ENCODE measurements at places on chromosomes 3 and 15.

DNA sequence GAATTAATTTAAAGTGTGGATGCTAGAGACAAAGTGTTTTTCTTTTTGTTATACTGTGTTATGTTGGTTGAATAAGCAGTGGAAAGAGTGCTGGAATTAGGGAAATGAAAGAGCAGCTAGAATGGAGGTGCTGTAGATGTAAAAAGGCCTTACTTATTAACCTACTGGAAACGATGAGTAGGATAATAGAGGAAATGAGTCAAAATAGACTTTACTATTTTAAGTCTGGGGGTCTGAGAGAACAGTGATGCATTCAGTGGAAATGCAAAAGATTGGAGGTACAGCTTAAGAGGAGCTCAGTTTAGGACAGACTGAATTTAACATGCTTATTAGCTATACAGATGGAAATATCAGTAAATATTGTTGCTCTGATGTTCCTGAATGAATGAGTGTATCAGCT is 674.0 kb downstream of the OTOL1 start:
- DNase-seq = no peak

DNA sequence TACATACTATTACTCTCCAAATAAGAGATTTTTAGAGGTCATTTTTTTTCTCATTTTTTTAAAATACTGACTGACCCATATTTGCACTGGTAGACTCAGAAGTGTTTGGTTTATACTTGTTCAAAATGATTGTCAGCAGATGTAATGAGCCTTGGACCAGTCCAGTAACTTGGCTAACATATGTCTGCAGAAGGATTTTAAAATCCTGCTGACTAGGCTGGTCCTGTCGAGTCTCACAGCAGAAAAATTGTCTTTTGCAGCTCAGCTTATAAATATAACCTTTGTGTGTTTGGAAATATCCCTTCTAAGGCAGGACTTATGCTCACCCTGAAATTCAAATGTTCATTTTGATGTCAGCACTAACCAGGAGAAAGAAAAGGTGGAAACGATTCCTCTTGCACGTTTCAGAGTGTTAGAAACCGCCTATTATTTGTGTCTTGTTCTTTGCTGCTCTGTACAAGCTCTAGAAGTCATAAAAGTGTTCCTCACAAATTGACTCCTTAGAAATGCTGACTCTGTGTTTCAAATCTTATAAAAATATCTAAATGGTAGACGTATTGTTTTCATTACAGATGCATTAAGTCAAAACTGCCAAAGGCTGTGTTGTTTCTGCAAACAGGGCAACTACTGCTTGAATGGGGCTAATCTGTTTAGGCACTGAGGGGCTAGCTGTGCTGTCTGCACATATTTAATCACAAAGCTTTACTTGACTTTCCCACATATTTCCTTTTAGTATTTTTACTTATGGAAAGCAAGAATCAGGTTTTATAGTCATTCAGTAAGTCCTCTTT is 95.3 kb downstream of the CHL1 start:
- no peak for DNase-seq

DNA sequence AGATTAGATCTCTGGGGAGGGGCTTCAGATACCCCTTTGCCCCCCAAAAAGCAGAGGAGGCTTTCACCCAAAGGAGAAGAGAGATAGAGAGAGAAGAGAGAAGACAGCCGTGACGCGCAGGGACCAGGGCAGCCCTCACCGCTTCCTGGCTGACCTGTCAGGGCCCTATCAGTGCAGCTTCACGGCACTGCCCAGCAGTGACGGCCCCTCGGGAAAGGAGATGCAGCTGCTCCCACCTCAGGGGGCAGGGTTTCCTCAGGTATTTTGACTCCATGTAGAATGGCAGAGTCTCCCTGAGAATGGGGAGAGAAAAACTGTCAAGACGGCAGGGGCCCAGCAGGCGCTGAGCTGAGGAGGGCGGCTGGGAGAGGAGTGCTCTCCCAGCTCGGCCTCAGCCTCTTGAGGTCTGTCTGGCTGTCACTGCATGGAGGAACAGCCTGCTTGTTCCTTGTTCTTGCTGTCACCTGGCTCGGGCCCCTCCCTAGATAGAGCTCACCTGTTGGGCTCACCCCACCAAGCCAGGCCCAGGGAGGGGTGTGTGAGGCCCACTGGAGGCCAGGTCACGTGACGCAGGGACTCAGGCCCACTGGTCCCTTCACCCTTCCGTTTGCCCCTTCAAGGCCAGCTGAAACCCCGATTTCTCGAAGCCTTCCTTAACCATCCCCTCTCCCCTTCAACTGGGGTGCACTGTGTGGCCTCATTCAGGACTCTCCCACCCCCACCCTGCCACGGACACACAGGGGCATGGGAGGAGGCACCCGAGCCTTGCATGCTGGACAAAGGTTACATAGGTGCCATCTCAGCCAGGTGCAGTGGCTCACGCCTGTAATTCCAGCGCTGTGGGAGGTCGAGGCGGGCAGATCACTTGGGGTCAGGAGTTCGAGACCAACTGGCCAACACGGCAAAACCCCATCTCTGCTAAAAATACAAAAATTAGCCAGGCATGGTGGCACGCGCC is 28.2 kb downstream of the LOXL1 start:
- DNase-seq = no peak

DNA sequence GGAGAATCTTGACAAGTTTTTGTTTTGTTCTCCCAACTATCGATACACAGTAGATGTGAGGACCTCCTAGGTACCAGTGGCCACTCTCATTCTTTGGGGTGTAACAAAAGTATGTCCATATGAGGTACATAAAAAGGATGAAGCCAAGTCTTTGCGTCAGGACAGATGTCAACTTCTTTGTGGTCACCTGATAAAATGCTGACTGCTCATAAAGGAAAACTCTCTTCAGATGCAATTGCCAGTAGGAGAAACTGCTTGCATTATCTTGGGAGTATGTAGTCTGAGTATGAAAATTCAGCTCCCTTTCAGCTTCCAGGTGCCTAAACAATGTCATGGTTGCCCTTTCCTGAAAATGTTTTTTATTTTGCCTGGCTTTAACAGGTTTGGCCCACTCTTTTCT is 123.8 kb upstream of the GOLIM4 start:
- no peak for DNase-seq

GRCh38 chr15:51649659-51650521 is 27.3 kb upstream of the DMXL2 start:
- peak; percentile 71 for DNase-seq

DNA sequence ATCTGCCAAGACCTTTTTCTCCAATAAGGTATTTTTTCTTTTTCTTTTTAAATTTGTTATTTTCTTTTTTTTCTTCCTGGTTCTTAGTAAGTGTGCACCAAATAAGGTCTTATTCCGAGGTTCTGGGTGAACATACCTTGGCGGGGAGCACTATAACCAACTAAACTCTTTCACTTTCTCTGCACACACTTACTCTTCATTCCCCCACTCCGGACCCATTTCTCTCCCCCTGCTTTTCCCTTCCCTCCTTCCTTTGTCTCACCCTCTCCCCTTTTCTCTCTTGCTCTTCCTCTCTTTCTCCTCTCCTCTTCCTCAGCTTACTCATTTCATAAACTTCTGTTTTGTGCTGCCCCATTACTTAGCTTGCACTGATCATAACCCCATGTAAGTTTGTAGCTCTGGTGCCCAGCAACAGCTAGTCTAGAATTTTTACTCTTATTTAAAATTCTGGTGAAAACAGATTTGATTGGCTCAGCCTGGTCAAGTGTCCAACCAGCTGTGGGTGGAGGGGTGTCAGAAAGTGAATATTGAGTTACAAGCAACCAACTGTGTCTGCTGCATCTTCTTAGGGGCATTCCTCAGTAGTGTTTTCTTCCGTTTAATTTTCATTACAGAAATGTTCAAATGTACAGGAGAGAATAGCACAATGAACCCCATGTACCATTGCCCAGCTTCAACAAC is 297.5 kb downstream of the SHQ1 start:
- no peak for DNase-seq

DNA sequence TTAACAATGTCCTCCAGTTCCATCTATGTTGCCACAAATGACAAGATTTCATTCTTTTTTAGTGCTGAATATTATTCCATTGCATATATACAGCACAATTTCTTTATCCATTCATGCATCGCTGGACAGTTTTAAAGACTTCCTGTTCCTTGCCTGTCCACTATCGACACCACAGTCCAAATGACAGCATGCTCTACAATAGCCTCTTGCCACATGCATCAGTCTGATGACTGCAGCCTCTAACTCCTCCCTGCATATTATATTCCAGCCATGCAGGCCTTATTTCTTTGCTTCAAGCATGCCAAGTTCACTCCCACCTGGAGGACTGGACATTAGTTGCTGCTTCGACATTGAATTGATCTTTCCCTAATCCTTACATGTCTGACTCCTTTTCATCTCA is 306.2 kb downstream of the FOXP1 start:
- no peak for DNase-seq

- no peak for DNase-seq
These were observed 43.1 kb downstream of the STARD5 start for GRCh38 chr15:81280696-81281455.
